Adipocyte (in vitro differentiated cells): ENCODE measurements at places on chromosomes 7 and 10.

DNA sequence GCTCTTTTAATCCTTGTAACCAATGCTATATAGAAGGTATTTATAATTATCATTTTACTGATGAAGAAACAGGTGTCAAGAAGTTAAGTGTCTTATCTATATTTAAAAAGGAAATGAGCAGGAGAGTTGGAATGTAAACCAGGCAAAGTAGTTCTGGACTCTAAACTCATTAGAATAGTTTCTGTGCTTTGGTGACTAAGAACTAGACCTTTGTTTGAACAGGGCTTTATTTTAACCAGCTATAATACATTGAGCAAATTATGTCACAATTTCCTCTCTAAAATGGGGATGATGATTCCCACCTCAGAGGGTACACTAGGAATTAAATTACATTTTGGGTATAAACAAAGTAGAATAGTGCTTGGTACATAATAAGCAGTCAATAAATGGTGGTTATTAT is 236.0 kb downstream of the MAGI2 start:
- no peak for DNase-seq

DNA sequence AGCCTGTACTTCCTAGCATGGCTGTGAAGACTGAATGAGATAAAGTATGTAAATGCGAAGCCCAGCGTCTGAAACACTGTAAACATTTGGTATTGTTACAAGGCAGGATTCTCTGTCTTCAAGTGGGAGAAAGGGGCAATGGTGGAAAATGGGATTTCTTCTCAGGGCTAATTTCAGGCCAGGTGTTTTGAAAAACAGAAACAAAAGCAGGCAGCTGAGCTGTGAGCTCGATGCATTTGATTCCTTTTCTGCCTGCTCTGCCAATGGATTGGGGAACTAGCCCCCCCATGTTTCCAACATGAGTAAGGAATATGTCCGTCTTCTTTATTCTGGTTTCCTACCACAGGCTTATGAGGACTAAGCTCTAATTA is 732.1 kb upstream of the AUTS2 start:
- no peak for DNase-seq

GRCh38 chr7:137539111-137539715 is 195.7 kb upstream of the PTN start:
- DNase-seq: peak; percentile 61

DNA sequence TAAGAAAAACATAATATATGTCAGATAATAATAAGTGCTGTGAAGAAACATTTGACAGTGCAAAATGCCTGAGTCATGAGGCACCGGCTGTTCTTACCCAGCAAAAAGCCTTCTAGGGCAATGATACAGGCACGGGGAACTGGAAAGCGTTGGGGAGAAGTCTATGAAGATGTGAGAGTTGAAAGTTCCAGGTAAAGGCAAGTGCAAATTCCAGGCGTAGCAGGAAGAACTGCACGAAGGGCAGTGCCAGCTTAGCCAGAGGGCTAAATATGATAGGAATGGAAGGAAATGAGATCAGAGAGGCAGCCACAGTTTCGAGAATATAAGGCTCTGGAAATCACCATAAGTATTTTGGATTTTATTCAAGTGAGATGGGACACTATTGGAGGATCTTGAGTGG is 87.0 kb downstream of the IPMK start:
- DNase-seq: peak; percentile 17

- DNase-seq: no peak
These were observed 38.9 kb upstream of the GDF10 start for GRCh38 chr10:47261121-47261520.
